ENCODE measurements at places on chromosomes 13 and 19.

DNA sequence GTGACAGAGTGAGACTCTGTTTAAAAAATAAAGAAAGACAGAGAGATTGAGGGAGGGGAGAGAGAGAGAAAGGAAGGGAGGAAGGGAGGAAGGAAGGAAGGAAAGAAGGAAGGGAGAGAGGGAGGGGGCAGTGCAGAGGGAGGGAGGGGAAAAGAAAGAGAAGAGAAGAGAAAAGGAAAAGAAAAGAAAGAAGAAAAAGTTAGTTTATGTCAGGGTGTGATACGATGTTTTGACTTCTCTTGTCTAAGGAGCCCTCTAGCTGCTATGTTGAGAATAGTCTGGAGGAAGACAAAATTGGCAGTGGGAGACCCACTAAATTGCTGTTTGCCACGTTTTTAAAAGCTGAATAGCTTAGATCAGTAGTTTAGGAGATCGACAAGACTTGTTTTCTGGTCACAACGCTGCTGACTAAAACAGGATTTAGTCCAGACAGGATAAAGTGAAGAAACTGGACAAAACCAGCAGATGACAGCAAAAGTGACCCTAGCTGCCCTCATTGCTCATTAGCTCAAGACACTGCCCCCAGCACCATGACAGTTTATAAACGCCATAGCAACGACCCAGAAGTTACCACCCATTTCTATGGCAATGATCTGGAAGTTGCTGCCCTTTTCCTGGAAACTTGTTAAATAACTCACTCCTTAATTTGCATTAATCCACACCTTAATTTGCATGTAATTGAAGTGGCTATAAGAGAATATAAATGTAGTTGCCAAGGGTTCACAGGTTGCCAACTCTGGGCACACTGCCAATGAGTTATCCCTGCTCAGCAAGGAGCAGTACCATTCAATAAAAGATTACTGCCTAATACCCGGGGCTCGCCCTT is 11.1 kb downstream of the TEX101 start:
- no peak for DNase-seq

- DNase-seq: no peak
These were observed 646.5 kb upstream of the SLITRK6 start for GRCh38 chr13:86445672-86446071.

DNA sequence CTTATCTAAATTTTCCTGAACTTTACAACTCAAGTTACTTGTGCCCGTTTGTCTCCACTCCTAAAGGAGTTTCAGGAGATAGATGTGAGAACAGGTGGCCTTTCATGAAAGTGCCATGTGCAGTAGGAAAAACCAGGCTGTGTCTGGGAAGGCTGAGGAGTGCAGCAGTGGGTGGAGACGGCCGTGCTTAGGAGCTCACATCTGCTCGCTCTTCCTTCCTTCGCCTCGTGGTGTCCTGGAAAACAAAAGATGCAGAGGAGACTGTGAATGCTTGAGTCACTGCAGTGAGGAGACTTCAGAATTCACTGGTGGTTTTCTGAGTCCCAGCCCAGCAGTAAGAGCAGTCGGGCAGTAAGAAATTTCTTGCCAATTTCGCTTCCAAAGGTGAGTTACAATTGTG is 138.4 kb upstream of the RNF113B start:
- no peak for DNase-seq

DNA sequence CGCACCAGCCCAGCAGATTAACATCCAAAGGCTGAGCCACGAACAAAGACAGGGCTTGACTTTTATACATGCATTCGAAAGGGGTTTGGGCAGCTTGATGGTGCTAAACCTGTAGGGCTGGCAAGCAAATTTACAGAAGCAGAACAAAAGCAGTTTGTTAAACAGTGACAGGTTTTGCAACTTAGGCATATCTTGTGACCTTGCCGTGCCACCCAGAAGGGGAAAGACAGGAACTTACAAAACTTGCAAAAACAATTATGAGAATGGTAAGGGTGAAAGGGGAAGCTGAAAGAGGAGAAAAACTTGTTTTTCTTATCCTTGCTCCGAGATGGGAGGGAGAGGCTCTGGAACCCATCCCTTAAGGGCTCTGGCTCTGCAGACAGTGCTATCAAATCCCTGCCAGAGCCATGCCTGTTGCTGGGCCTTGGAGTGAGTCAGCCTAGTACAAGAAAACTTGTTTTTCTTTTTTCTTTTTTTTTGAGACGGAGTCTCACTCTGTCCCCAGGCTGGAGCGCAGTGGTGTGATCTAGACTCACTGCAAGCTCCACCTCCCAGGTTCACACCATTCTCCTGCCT is 1325.2 kb upstream of the PRR20A start:
- no peak for DNase-seq

DNA sequence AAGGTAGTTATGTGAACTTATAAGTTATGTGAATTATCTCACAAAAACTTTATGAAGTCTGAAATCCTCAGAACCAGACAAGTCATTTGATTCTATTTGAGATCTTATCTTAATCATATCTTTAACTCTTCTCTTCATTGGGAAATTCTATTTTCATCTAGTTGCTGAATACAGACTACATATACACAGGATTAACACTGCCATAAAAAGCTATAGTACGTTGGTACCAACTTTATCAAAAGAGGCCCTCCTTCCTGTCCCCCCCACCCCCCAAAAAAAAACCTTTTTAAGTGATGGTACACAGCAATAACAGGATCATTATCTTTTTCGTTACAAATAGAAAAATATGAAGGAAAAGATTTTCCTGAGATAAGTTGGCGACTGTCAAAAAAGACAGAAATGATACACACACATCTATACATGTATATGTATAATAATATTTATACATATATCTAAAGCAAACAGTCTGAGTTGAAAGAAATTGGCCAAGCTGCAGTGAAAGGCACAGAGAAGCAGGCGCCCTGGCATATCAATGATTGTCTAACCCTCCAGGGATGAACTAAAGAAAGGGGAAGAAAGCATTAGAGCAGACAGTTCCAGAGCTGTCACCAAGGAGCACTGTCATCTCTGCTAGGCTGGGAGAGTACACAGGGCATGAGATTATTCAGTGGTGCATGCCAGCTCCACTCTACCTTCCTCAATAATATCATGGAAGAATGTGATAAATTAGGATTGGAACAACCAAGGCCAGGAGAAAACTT is 116.7 kb downstream of the KLF12 start:
- no peak for DNase-seq

Data from BJ (cell line).